ENCODE measurements at places on chromosomes 3 and 15.
A peak's percentile ranks its signal among the peaks of the same experiment; 100 is the strongest.

DNA sequence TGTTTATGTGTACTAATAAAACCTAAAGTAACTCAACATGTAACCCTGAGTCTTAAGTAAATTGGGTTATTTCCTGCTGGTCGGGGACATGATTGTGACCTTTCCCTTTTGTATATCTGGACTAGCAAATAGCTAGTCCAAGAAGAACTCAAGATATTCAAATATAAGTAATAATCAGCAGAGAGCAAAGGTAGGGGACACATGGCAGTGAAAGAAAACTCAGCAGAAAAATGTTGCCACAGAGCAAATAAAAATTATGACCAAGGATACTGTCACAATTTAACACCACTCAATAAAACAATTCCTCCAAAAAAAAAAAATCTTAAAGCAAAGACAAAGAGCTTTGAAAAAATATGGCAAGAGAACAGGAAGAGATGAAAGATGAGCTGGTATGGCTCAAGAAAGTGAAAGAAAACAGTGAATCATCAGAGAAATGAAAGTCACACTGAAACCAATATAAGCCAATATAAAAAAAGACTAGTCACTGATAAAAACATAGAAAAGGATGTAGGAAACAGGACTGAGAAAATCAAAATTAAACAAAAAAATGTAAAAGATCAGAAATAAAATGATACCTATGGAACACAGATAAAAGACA, 43.4 kb downstream of the HLTF start:
- DNase-seq = no peak

DNA sequence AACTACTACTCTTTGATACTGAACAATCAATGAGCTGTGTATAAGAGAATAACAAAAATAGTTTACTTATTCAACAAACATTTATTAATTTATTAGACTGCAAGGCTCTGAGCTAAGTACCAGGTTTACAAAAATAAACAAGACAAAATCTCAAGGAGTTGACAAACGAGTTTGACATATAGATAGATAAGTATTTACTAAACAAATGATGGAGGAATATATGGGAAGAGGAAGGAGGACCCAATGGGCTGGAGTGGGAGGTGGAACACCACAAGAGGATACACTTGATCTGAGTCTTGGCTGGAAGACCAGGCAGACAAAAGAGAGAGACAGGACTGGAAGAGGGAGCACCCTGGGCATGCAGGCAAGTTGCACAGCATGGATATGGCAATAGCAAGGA, 47.5 kb upstream of the FSIP1 start:
- DNase-seq = no peak

DNA sequence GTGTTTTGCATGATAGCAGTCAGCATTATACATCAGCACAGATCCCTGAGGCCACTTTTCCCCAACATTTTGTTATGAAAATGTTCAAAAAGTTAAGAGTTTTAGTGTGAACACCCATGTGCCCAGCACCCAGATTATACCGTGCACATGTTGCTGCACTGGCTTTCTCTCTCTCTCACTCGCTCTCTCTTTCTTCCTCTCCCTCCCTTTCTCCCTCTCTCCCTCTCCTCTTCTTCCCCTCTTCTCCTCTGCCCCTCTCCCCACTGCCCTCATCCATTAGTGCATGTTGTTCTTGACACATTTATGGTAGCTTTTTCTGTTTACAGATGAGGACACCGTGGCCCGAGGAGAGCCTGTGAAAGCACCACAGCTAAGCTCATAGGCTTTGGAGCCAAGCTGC, 7.3 kb downstream of the FGD5 start:
- DNase-seq = no peak

DNA sequence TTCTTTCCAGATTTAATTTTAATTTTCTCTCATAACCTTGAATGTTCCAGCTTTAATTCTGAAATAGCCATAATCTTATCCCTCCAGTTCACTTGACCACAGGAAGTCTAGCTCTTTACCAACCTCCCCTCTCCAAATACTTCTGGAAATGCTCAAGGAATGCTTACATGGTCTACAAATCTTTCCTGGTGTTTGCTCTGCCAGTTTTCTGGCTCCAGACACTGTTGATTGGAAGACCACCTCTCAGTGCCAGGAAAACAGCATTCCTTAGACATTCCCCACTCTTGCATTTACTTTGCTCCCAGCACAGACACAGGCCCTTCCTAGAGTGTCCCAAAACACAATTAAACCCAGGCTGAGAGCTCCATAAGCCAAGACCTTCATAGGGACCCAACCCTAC, 98.6 kb downstream of the MESD start:
- no peak for DNase-seq

DNA sequence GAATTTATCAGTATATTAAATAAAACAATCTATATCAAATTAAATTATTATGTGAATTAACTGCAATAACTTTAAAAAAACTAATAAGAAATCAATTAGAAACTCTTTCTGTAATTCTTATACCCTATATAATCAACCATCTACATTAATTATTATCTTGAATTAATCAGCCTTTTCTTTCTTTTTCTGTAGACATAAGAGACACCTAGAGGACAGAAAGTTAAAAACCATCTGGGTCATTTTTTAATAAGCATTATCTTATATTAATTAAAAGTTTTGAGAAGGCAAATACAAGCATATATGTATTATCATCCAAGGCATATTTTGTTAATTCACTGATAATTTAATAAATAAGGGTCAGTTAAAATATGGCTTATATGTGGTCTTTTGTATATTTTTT, 24.2 kb upstream of the SLC25A26 start:
- DNase-seq = no peak

- DNase-seq = no peak
Observed at GRCh38 chr15:46251903-46252302, 617.1 kb downstream of the SQOR start.

GRCh38 chr15:94683902-94684301, 452.5 kb downstream of the MCTP2 start:
- no peak for DNase-seq

- DNase-seq = peak; percentile 85
Observed at GRCh38 chr3:136194409-136195257, 1.5 kb downstream of the MSL2 start.

DNA sequence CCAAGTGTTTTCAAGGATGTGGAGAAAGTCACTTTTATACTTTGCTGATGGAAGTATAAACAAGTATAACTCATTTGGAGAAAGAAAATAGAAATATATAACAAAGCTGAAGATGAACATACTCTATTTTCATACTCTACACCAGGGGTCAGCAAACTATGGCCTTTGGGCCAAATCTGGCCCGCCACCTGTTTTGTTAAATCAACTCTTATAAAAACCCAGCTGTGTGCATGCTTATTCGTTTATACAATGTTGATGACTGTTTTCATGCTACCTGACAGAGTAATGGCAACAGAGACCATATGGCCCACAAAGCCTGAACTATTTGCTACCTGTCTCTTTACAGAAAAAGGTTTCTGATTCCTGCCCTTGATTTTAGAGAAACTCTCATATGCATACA, 124.0 kb downstream of the NR1D2 start:
- no peak for DNase-seq

- DNase-seq = peak; percentile 62
Observed at GRCh38 chr15:72796515-72797337, 13.2 kb upstream of the ADPGK start.

- peak; percentile 80 for DNase-seq
Observed at GRCh38 chr3:108090049-108090700, 656 bp downstream of the CD47 start.

GRCh38 chr15:57519806-57520205, 71.9 kb upstream of the MYZAP start:
- no peak for DNase-seq

GRCh38 chr15:80272987-80273386, 21.0 kb upstream of the CTXND1 start:
- DNase-seq = no peak

DNA sequence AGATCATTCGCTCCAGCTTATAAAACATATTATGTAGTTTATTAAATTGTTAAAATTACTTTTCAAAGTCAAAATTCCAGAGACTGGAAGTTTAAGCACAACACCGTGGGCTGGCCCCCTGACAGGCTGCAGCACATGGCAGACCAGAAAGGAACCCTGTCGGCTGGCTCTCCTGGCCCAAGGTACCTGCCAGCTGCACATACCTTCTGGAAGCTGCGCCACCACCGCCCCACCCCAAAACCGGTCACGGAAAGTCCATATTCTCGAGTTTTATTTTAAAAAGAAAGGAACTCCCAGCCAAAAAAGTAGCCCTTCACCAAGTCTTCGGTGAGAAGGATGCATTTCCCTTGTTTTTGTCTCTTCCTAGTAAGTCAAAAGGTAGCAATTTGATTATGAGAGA, 94.6 kb downstream of the FOXP1 start:
- no peak for DNase-seq

DNA sequence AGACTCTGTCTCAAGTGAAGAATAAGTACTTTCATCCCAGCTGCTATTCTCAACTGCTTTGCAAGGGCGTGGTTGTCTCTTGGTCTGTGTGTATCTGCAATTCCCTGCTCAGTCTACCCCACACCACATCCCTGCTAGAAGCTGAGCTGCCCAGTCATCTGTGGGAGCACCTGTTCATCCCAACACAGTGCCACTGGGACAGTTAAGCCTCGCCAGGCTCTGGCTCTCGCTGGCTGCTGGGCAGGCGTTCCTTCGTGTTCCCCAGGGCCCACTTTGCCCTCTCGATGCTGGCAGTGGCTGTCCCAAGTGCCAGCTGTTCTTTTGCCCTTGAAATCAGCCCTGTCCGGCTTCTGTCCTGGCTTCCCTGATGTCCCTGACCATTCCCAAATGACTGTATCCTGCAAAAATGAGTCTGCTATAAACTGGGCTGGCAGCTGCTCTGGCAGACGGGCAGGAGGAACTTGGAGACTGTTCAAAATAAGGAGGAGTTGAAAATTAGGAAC, 91.6 kb upstream of the KLHL25 start:
- DNase-seq = no peak

DNA sequence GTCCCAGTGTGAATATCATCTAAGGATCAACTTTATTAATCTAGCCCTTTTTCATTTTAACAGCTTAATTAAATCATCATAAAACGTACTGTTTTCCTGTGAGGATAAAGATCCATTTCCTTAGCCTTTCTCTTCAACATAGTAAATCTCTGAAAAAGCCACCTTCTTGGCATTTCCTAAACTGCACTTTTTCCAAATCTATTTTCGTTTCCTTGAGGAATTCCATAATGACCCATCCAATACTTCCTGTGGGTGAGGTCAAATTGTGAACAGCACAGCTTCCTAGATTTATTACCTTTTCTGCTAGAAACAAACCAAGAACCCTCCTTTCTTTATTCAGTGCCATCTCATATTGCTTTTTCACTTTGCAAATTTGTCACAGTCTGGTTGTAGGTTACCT, 129.4 kb upstream of the CNTN4 start:
- no peak for DNase-seq

DNA sequence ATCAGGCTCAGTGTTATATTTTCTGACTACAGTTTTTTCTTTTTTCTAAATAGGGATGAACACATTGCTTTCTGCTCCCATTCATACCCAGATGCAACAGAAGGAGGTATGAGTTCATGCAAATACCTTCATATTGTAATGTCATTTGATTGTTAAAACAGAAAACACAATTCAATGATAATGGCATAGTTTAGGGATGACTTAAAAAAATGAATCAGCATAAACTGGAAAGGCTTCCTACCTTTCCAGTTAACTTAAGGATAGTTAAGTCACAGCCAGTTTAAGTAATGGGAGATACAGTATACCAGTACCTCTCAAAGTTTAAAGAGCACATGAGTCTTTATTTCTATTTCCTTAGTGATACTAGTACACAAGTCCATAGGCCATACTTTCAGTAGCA, 24.9 kb downstream of the KNL1 start:
- DNase-seq = no peak

- no peak for DNase-seq
Observed at GRCh38 chr3:42552830-42553229, 28.9 kb downstream of the SEC22C start.

GRCh38 chr3:161072211-161072621, 32.9 kb downstream of the B3GALNT1 start:
- DNase-seq = no peak

- DNase-seq = peak; percentile 18
Observed at GRCh38 chr15:22949074-22949547, 31.1 kb downstream of the CYFIP1 start.

- no peak for DNase-seq
Observed at GRCh38 chr3:5494905-5495519, 307.5 kb downstream of the EDEM1 start.

GRCh38 chr3:10557781-10558373, 52.5 kb upstream of the ATP2B2 start:
- no peak for DNase-seq

DNA sequence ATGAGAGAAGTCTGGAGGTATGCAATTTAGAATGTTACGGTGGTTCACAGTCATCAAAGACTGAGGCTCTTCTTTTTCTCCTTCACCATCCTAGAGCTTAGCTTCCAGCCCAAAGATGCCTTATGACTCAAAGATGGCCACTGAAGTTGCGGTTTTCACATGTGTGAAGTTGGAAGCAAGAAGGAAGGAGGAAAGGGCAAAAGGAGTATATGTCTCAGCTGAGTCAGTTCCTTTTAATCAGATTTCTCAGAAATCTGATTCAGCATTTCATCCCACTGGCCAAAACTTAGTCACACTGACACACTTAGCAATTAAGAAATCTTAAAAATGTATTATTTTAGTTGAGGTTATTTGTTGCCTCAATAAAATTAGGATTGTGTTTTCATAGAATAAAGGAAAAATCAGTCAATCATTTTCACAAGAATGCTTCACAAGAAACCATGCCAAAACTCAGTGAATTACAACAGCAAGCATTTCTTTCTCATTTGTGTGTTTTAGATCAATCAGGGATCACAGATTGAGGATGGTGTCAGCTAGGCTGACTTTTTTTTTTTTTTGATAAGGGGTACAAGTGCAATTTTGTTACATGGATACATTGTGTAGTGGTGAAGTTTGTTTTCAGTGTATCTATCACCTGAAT, 211.1 kb upstream of the GADL1 start:
- no peak for DNase-seq

All from B cell (primary cell).